ENCODE measurements at places on chromosomes 2 and 18.

DNA sequence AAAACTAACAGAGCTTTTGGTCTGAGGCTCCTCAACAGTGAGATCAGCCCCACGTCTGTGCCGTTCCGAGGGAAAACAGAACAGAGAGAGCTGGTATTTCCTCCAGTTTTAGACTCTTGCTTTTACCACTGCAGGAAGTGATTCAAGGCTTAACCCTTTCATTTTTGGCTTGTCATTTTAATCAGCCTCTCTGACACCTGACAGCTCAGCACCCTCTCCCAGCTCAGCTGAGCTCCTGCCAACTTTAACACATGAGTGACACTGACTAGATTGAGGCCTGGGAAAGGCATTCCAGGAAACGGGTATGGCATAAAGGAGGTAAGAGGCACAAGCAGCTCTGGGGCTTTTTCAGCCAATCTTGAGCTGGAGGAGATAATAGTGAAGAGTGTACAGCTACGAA lies 239.4 kb upstream of the SKOR2 start:
- DNase-seq: no peak

- no peak for DNase-seq
Observed at GRCh38 chr18:37451239-37451825, 114.3 kb downstream of the CELF4 start.

- DNase-seq: no peak
Observed at GRCh38 chr2:207825978-207826377, 56.3 kb upstream of the FZD5 start.

GRCh38 chr2:241750076-241750840 lies 15.8 kb downstream of the D2HGDH start:
- no peak for DNase-seq

- no peak for DNase-seq
Observed at GRCh38 chr2:208511016-208511415, 104.4 kb downstream of the PTH2R start.

GRCh38 chr2:112482309-112483041 lies 519 bp downstream of the TTL start:
- peak; percentile 70 for DNase-seq

DNA sequence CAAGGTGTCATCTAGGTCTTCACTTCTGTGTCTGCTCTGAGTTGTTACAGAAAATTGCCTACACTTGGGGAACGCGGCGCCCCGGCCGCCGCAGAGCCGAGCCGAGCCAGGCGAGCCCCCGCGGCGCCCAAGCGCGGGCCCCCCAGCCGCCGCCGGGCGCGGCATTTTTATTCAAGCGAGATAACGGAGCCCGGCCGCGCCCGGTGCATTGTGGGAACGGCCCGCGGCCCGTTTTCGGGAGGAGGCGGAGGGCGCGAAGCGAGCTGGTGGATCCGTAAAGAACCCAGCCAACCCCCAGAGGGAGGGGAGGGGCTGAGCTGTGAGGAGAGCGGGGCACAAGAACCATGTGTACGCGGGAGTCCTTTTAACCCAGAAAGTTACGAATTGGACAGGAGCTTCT lies 191.8 kb downstream of the FTCDNL1 start:
- DNase-seq: peak; percentile 65

DNA sequence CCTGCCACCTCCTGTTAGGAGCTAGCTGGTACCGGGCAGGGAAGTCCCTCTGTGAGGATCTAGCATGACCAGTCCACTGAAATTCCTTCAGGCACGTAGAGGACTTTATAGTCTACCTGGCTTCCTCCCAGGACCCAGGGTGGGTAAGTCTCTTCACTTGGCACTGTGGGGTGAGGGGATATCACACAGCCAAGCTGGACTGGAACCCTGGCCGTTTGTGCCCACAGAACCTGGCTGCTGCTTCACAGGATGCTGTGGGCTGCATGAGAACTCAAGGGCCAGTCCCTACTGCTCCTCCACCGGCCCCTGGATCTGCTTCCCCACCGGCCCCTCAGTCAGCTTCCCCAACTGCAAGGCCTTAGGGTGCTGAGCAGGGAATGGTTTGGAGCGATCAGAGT lies 35.8 kb downstream of the HS1BP3 start:
- DNase-seq: no peak

DNA sequence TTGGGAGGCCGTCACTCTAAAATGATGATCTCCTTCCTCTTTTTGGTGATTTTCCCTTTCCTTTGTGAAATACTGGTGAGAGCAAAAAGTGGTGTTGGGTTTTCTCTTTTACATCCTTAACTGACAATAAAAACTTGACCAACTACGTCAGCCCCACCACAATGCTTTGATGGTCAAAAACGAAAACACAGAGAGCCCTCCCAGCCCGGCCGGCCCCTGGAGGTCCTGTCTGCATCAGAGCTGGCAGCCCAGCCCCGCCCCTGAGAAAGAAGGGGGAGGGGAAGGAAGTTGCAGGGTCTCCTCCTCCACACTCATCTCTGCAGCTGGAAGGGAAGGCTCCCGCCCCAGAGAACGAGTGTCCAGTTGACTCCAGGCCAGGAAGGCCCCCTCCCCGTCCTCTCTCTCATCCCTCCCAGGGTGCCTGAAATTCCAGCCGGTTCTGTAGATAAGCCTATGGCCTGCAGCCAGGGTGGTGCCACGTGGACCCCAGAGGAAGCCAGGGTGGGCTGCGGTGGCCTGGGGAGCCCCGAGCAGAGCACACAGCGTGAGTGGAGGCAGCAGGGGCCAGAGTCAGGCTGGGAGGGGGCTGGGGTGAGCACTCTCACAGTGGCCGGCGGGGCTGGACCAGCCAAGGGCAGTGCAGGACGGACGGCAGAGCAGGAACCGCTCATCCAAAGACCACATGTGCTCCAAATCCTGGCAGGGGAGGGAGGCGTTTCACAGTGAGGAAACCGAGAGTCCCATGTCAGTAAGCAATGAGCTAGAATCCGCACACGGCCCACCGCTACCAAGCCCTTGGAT lies 19.8 kb downstream of the BIN1 start:
- DNase-seq: no peak

DNA sequence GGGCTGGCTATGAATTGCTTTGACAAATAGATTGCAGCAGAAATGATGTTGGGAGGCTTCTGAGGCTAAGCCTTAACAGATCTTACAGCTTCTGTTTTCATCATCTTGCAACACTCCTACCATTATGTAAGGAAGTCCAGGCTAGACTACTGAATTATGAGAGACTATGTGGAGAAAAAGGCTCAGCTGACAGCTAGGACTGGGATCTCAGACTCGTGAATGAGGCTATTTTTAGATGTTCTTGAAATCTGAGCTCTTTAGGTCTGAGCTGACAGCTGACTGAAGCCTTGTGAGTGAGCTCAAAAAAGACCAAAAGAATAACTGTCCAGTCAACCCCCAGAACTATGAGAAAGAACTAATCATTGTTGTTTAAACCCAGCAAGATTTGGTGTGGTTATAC lies 70.3 kb downstream of the VWC2L start:
- DNase-seq: no peak

GRCh38 chr2:229943770-229944449 lies 21.6 kb downstream of the FBXO36 start:
- no peak for DNase-seq

DNA sequence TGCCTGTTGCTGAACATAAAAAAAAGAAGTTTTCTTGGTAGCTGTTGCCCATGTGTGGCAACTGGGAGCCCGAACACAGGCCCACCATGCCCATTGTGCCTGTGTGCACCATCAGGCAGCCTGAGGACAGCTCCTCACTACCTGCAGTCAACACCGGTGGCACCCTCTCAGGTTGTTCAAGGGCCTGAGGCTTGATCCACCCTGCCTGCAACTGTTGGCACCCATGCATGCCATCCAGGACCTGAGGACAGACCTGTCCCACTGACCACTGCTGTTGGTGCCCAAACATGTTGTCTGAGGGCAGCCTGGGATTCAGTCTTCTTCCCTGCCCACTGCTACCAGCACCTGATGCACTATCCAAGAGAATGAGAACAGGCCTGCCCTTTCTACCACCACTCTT lies 661.1 kb upstream of the ZNF804A start:
- DNase-seq: no peak
